Activated CD4-positive, alpha-beta T cell treated with anti-CD3 and anti-CD28 coated beads, Interleukin-2, amount 50 U/mL, for 24 hours (primary cell): ENCODE measurements at places on chromosomes 11 and 22.

DNA sequence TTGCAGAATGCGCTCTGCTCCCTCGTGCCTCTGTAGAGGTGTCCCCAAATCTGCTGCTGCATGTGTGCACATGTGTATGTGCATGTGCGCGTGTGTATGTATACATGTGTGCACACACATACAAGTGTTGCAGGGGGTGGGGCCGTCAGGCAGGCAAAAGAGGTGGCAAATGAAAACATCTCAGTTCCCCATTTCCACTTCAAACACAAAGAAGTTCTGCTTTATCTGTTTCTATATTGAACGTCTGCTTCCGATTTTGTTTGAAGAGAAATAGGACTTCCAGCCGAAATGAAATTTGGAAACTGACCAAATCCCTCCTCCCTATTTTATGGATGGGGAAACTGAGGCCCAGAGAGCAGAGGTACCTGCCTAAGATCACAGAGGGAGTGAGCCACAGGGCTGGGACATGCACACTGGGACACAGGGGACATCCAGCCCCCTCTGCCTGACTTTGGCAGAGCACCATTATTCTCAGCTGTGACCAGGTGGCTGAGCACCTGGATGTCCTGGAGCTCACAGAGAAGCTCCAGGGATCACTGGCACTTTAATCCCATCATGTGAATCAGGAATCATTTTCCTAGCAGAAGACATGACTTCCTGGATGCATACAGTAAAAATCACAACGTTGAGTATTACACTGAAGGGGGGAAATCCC lies 41.2 kb upstream of the ALX4 start:
- no peak for DNase-seq

- no peak for DNase-seq
Measured at GRCh38 chr22:29916007-29916544, 33.1 kb downstream of the MTMR3 start.

DNA sequence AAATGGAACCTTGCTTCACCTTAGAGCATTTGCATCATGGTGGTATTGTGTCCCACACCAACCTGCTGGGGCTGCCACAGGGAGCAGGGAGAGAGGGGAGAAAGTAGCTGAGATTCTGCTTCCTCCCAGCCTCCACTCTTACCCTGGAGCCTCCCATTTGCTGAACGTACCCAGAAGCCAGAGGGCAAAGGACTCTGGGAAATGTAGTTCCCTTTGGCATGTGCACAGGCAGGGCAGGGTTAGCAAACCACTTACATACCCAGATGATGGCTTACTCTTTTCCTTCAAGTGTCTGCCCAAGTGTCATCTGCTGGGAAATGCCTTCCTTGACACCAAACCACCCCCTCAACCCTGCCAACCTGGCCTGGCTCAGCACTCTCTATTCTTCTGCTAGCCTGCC lies 16.9 kb downstream of the SMIM38 start:
- no peak for DNase-seq

DNA sequence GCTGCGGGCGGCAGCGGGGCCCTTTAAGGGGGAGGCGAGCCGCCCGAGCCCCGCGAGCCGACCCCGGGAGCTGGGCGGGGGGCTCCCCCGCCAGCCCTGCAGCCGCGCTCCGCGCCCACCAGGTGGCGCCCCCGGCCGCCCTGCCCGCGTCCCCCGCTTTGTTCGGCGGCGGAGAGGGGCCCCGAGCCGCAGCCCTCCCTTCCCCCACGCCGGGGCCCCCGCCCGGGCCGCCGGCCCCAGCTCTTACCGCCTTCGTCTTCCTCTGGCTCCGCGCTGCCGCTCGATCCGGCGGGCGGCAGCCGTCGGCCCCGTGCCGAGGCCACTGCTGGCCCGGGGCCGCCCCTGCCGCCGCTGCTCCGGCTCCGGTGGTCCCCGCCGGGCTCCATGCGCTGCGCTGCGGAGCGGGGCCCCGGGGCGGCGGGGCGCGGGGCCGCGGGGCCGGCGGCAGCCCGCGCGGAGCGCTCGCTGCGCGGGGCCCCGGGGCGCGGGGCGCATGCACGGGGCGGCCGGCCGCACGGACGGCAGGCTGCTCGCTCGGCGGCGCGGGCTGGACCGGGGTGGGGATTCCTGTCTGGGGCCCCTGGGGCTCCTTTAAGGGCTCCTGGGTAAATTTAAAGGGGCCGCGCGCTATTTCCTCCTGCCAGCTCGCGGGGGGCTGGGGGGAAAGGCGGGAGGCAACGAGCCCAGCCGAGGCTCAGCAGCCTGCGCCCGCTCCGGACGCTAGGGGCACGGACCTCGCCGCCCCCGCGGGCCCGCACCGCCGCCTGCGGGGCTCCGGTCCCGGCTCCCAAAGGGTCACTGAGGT lies at the start of gene ZFTA:
Gene ZFTA (minus strand): TSS at position 539 of the 805 bp plus-strand sequence. CDS start 153 bp downstream, at position 386.
- DNase-seq, result no peak

DNA sequence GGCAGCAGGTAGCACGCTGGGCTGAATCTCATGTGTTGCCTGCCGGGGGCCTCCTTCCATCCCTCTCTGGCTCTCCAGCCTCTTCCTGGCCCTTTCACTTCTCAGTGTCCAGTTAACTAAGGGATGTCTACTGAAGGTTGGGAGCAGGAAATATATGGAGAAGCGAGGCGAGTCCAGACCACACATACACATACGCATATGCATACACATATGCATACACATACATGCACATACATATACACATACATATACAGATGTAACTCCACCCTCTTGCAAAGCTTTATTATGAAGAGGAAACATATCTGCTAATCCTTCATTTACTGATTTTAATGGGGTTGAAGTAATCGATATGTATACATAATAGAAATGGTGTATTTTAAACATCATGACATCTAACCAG lies 636.1 kb upstream of the CCDC179 start:
- no peak for DNase-seq

DNA sequence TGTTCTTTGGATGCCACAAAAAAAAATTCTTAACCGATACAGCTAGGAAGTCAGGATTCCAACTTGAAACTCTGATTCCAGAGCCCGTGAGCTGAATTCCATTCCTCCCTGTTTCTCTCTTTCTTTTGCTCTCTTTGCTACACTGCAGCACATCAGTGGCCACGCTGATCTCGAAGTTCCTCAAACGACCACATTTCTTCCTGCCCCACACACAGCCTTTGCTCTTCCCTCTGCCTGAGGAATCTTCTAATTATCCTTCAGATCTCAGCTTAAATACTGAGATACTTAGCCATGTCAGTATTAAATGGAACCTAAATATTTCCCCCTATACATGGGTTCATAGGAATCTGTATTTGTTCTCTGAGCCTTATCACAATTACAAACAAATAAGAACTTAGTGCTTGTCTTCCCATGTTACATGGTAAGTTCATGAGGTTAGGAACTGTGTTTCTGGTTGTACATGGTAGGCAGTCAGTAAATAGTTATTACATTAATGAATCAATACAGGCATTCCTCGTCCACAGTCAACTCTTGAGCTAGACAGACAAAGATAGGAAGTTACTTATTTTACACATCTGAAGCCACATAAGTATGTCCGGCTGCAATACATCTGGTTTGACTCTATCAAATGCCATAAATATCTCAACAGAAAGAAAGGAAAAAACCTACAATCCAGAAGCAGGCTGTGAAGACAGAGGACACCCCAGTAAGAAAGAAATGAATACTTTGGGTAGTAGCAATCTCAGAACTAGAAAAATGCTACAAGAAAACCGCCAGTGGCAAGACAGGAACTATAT lies 86.6 kb downstream of the MAML2 start:
- no peak for DNase-seq

DNA sequence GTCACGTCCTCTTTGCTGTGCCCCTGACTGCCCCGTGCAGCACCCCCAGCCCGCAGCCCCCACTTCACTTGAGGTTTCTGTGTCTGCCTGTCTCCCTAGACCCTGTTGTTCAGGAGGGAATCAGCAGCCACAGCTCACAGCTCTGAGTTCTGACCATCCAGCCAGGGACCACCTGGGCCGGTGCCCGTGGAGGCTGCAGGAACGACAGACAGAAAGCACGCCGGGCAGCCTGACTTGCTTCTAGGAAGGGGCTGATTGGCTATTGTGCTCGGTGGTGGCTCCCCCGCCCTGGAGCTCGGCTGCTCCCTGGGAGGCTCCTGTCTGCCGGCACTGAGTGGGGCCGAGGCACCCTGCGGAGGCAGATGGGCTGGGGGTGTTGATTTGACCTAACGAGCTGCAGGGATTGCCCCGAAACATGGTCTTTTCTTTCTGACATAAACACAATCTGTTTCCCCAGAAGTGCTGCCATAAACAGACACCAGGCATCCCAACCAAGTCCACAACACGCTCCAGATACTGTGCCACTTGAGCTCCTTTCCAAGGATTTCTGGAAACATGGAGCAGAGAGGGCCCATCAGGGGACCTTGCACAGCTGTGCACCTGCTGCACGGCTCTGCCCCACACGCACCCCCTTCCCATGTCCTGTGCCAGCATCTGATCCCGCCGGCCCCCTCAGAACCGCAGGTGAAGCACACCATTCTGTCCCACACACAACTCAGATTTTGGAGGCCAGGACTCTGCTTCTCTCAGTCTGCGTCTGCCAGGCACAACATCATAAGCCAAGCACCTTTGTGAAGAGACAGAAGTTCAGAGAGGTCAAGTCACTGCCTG lies 855.9 kb downstream of the TBC1D22A start:
- DNase-seq, result no peak

DNA sequence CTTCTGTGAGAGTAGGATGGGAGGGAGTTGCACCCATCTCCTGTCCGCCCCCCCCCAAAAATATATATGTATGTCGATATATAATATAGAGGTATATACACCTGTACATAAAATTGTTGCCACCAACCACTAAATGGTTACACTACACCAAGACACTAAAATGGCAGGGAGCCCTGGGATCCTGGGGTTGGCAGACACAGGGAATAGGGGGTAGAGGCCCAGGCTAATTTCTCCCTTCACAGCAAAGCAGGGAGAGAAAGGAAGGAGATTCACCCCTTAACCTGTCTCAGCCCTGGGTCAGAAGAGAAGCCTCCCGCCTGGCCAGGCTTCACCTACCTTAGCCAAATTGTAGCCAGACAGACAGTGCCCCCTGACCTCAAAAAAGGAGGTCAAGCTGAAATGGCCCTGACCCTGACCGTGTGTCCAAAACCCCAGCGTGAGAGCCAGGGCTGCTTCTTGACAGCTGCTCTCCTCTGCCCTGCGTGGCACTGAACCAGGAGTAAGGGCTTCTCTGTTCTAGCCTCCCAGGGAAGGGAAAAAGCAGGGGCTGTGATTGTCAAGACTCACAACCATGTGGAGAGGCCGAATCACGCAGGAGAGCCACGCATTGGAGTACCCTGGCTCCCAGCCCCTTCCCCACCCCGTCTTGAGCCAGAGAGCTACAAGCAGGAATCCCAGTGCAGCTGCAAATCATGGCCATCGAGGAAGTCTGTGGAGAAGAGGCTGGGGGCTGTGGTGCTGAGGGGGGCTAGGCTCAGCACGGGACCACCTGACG lies 40.5 kb downstream of the SGSM3 start:
- no peak for DNase-seq

GRCh38 chr11:3723014-3723708 lies 52.0 kb upstream of the CHRNA10 start:
- no peak for DNase-seq

GRCh38 chr11:119027561-119028345 lies 2.9 kb downstream of the SLC37A4 start:
- no peak for DNase-seq

GRCh38 chr11:79493555-79494171 lies 52.8 kb upstream of the TENM4 start:
- peak; percentile 10 for DNase-seq

DNA sequence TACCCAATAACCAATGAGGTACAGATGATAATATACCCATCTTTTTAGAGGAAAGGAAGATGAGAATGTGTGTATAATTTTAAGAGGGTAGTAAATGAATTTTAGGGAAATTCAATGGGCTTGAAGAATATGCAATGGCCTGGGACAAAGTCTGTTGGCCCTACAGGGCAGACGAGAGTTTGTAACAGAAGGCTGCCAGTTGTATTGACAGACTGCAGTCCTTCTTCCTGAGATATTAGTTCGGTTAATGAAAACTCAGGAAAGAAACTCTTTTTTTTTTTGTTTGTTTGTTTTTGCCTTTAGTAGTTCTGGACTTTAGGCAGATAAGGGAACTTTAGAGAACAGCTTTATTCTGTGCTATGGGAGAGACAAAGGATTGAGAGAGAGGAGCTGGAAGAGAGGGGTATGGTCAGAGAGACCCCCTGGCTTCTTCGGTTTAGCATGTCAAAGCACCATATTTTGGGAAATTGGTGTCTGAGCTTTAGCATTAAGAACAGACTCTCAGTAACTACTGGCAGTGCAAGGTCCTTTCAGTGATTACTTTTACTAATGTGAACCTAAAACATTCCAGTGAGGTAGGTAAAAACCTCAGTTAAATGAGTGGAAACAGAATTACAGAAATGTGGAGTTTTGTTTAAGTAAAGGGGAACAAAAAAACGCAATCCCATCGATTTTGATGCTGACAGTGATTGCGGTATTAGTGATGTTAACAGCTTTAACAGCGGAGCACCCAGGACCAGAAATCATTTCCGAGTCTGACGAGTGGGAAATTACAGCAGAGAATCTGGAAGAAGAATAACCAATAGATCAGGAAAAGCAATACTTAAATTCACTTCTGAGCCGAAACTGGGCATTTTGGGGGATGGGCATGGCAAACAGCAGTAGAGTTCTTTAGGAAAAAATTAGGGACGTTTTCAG lies 644 bp upstream of the NAALAD2 start:
- no peak for DNase-seq
